ENCODE measurements at places on chromosomes 2 and 18. TPM values are rescaled to one million over a fixed set of nuclear protein-coding genes. Genes with fewer than 3 reads are reported as not detected.

DNA sequence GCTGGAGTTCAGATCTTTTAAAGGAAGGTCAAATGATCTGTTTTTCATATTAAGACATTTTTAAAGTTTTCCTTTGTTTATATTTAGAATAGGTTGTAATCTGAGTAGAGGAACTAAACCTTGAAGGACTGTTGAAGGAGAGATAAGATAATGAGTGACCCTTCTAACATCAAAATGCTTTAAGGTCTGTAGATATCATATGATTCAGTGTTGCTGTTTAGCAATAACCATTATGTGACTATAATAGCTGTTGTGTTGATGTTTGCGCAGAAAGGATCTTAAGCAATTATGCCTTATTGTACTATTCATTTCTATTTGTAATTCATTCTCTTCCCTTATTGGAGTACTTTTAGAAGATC is 60.0 kb downstream of the SLC16A14 start:
- DNase-seq = no peak

Gene C2orf66
- polyA plus RNA-seq = not detected

- no peak for DNase-seq
Observed at GRCh38 chr18:38450876-38451275, 885.3 kb upstream of the CELF4 start.

GRCh38 chr2:25833566-25833965 is 44.7 kb downstream of the ASXL2 start:
- DNase-seq = no peak

GRCh38 chr2:65566617-65567016 is 134.2 kb upstream of the SPRED2 start:
- DNase-seq = no peak

Gene ICOS
- not detected for polyA plus RNA-seq

Gene IL1RL1
- polyA plus RNA-seq = 0.30 TPM

GRCh38 chr2:191835539-191836350 is 11.1 kb downstream of the CAVIN2 start:
- DNase-seq = no peak

- no peak for DNase-seq
Observed at GRCh38 chr2:181853696-181854095, 37.8 kb upstream of the ITPRID2 start.

DNA sequence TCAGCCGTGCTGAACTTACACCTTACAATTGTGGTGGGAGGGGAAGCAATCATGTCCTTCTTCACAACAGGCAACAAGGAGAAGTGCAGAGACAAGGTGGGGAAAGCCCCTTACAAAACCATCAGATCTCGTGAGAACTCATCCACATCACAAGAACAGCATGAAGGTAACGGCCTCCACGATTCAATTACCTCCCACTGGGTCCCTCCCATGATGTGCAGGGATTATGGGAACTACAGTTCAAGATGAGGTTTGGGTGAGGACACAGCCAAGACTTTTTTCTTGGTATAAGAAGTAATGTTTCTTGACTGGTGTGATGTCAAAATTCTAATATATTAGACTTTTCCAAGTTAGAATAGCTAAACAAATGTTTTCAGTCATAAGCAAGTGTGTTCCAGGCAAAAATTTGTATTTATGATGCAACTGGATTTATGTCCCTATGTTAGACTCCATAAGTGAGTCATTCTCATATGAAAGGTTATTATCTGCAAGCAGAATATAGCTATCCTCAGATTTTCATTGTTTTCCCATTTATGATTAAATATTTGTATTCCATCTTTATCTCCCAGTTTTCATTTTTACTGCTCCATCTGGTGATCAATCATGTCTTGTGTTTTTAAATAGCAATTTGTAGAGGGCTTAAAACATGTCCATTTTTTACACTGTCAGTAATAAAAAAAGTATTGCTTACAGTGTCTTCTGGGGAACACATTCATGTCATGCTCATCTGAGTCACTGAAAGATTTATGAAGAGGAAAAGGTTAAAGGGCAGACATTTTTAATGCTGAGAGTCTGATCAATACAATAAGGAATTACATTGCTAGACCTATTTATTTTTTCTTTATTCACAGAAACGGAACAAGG is 995.2 kb upstream of the CDH2 start:
- no peak for DNase-seq

DNA sequence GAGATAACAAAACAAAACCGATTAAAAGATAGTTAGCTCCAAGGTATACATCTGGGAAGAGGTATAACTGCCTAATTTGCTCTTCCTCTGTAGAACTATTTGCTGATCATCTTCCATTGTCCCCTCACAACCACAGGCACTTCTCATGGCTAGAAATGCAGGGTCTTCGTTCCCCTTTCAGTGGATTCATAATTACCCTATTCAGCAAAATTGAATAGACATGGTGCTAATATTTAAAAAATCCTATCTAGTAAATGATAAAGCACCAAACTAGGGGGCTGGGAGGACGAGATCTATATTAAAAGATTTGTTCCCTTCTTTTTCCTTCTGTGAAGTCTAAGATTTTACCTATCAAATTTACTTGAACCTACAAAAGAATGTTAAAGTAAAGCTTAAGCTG is 30.8 kb upstream of the ADAM17 start:
- no peak for DNase-seq

DNA sequence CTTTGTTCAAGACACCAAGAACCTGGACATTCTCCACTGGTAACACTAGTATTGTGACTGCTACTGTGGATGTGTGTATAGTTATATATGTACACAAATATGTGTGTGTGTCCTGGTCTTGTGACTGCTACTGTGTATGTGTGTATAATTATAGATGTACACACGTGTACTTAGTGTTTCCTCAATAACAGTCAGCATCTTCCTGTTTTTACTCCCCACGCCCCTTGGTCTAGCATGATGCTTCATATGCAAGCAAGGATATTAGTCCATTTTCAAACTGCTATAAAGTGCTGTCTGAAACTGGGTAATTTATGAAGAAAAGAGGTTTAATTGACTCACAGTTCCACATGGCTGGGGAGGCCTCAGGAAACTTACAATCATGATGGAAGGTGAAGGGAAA is 802.7 kb downstream of the RNF144A start:
- no peak for DNase-seq

- no peak for DNase-seq
Observed at GRCh38 chr2:46087492-46087891, 209.7 kb upstream of the EPAS1 start.

DNA sequence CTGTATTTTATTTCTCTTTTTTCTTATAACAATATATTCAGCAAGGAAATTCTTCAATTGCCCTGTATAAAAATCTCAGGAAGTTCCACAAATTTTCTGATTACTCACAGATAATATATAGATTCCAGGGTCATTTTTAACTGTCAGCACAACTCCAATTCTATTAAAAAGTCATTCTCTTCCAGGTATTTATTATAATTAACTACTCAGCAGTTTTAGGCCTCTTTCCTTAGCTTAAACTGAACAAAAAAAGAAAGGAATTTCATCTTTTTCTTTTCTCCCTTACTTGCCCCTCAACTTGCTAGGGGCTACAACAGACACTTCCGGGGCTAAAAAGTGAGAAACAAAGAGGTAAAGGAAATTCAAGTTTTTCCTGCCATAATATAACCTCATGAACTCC is 358.9 kb upstream of the LRATD1 start:
- no peak for DNase-seq

- DNase-seq = no peak
Observed at GRCh38 chr2:46448641-46449040, 30.7 kb upstream of the TMEM247 start.

DNA sequence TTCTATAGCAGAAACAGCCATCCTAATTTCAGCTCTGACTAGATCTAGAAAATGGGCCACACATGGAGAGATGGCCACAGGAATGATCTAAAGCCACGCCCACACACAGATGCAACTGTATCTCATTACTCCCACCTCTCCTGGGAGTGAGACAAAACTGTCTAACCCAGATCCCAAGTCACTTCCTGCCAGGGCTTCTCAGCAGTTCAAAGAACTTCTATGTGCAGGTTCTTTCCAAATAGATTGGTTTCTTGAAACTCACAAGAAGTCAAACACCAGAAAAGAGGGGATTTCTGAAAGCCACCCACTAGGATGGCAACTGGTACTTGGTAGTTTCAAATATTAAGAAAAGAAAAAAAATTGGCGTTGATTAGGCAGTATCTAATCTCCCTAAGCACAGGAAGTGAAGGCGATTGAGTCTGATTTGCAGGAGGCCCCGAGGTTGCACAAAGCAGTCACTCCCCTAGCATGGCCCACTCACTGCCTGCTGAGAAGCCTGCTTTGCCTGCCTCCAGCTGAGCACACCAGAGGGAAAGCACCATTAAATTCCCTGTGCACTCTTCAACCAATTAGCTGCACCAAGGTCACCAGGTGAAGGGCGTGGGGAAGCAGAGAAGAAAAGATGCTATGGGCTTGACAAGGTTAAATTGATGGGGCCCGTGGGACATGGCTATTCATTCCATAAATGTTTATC is 51.1 kb downstream of the PAPOLG start:
- peak; percentile 49 for DNase-seq

Gene COLEC11
- 0.68 TPM for polyA plus RNA-seq

DNA sequence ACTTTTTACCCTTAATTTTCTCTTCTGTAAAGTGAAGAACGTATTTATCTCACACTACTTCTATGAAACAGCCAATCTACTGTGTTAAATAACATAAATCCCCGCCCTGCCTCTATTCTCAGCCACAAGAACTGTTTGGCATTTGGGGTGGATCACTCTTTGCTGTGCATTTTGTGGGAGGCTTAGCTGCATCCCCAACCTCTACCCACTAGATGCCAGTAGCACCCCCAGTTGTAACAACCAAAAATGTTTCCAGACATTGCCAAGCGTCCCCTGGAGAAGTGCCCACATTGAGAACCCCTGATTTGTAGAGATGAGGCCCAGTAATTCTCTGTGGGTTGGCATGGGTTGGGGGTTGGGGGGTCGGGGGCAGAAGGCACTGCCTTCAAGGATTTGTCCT is 94.7 kb upstream of the BOD1L2 start:
- no peak for DNase-seq

DNA sequence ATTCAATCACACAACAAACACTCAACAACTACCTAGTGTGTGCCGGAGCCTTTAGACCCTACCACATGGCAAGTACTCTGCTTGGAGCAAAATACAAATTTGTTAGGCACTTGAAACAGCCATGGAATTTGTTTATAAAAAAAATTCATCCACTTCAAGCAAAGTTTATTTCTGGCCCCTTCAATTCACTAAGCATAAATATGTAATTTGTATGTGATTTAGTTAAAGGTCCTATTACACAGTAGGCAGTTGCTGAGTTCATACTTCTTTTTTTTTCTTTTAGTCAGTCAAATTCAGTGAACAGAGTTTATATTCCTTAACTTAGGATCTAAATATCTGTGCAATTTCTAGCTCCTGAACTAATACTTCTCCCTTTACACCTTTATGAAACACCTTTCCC is 22.5 kb downstream of the GCFC2 start:
- DNase-seq = no peak

DNA sequence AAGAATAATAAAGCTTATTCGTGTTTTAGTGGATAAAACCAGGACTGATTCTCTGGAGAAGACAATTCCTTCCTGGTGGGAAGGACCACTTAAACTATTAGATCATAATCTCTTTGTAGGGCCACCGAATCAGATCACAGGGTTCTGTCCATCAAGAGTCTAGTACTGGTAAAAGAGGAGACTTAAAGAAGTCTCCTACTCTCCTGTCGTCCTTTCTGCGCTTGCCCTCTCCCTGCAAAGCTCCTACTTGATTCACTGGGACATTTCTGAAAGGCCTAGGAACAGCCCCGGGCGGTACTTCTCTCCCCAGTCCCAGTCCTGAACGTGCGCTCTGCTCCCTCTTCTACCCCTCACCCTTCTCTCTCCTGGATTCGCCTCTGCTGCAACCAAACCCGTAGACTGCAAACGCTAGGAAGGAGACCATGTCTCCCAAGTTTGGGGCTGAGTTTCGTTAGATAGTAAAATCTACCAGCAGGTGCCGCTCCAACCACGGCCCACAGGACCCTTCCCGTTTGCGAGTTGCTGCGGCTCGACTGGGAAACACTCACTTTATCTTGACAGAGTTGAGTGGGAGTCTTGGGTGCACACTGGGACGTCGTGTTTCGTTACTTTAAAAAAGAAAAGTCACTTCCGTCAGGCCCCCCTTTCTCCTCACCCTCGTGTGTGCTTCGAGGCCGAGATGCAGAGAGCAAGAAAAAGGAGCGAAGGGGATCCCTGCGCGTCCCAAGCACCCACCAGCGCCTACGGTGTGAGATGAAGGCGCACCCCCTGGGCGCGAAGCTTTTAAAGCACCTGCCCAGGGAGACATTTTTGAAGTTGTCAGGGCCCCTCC is 923 bp downstream of the FIGLA start:
- DNase-seq = no peak

DNA sequence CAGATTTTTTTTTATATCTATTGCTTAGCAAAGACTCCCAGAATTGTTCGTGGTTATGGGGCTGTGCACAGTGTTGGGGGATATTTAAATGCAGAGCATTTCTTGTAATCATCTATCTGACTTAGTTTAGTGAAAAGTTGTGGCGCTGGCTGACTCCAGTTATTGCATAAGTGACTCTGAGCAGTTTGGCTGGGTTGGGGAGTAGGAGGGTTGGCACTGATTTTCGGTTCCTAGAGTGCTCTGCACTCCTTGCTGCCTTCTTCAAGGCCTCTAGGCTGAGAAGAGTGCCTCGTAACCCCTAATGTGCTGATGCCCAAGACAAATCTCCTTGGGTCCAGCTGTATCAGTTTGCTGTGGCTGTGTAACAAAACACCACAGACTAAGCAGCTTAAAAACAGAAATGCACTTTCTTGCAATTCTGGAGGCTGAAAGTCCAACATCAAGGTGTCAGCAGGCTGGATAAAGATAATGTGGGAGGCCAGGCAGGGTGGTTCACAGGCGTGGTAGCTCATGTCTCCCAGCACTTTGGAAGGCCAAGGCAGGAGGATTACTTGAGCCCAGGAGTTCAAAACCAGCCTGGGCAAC is 6.5 kb upstream of the IMPA2 start:
- no peak for DNase-seq

DNA sequence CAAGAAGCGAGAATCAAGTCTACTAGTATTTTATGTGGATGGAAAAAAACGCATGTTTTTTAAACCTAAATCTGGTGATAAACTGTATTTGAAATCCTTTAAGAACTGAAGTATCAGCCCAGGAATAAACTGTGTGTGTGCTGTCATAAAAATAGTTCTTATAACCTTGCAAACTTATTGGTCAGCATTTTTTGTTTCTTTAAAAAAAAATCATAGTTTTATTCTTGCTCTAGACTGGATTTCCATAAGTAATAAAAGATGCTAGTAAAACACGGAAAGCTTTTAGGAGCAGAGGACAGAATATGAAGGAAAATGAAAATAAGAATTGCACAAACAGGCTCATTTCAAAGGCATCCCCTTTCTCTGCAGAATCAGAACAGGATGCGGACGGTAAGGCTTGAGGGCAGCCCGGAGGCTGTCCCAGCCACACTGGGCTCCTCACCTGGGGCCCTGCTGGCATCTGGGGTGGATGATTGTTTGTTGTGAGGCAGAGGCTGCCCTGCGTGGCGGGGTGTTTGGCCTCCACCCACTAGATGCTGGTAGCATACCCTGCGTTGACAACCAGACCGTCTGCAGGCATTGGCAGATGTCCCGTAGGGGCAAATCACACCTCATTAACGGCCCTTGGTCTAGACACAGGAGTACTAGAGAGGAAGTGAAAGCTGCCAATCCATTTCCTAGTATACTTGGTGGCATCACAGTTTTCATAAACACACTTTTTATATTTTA is 52.5 kb downstream of the MBP start:
- DNase-seq = no peak

- DNase-seq = no peak
Observed at GRCh38 chr2:241451840-241452506, 56.4 kb downstream of the STK25 start.

All from AG04450 (cell line).